Stimulated activated memory B cell treated with anti-CD40 and anti-IgM and Interleukin-4, amounts not matched to agents 10 μg/mL and 1 μg/mL and 100 μg/mL, for 72 hours (primary cell): ENCODE measurements at places on chromosomes 16 and 17.

DNA sequence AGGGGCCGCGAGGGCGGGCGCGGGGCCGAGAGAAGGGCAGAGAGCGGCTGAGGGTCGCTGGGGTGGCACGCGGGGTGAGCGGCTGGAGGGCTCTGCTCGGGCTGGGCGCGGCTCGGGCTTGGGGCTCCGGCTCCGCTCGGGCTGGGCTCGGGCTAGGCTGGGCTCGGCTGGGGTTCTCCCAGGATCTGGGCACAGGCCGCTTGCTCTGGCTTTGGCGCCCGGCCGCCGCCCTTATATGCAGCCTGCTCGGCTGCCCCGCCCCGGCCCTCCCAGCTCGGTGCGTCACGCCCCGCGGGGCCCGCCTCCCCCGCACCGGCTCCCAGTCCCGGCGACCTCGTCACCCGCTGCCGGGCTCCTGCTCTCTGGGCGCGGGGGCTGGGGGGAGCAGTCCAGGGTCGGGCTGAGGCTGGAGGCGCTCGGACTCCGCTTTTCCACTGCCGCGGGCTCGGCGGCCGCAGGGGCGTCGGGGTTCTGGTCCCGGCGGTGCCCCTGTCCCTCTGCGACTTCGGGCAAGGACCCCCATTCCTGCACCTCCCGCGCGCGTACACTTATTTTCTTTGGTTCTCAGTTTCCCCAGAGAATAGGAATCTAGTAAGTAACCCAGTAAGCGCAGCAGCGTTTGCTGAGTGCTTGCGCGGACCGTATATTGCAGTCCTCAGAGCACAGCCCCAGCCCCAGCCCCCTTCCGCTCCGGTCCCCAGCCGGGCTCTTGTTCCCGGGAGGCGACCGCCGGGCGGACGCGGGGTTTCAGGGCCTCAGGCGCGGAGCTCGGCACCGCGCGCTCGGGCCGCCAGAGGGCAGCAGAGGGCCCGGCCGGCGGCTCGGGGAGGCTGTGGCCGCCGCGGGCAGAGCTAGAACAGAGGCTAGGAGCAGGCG, at the start of gene RASD1:
Gene RASD1 (minus strand): TSS at position 207 of the 876 bp plus-strand sequence. CDS start 214 bp downstream, outside the sequence.
- ATAC-seq = peak; percentile 89

- no peak for ATAC-seq
These were observed 189.2 kb upstream of the AXIN2 start for GRCh38 chr17:65750631-65751115.

- ATAC-seq = no peak
These were observed 2.1 kb downstream of the MPO start for GRCh38 chr17:58278661-58279015.

GRCh38 chr16:77592021-77592420, 130.3 kb upstream of the NUDT7 start:
- no peak for ATAC-seq

DNA sequence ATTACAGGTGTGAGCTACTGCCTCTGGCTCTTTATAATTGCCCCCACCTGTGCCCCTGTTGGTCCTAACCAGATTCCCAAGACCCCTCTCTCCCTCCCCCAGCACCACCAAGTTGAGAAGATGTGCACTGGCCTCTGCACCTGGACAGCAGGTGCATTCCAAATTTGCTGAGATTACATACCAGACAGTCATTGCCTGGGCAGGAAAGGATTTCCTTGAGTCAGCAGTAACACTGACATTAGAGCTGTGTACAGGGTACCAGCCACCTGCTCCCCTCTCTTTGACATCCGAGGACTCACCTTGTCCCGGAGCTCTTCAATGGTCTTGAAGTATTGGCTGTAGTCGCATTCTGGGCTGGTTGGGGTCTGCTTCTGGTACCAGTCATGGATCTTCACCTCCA, 659 bp downstream of the KRT15 start:
- no peak for ATAC-seq

DNA sequence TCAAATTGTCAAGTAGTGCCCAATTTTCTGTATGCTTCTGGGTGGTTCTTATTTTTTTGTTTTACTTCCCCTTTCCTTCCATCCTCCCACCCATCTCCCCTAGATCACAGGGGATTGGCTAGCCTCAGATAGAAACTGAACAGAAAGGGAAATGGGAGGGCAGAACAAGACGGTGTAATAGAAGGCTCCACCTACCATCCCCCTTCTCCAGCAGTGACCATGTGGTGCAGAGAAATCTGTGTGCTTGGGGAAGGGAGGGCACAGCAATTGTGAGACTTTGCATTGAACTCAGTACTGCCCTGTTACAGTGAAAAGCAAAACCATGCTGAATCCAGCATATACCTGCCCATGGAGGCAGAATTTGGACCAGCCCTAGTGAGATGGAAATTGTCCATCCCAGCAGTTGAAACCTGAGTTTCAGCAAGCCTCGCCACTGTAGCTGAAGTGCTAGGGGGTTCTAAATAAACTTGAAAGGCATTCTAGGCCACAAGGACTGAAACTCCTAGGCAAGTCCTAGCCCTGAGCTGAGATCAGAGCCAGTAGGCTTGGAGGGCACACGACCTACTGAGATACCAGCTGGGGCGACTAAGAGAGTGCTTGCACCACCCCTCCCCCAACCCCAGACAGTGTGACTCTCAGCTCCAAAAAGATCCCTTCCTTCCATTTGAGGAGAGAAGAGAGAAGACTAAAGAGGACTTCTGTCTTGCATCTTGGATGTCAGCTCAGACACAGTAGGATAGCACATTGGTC, 5.2 kb downstream of the SLFN11 start:
- ATAC-seq = peak; percentile 100

GRCh38 chr16:10339777-10340732, 45.8 kb upstream of the ATF7IP2 start:
- peak; percentile 20 for ATAC-seq

DNA sequence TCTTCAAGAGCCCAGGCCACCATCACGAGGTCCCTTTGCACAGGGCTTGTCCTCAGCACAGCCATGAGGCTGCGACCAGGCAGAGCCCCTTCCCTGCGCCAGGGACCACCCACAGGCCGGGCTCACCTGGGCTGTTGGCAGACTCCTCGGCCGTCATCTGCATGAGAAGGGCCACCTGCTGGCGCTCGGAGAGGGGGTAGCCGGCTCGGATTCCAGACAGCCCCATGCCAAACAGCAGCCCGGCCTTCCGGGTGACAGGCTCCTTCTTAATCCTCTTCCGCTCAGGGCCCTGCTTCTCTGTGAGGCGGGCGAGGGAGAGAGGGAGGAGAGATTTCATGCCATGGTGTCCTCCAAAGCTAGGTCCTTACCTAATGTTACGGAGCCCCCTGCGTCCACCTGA, 73.4 kb downstream of the ZNF778 start:
- no peak for ATAC-seq

GRCh38 chr16:78106686-78107085, 7.2 kb downstream of the WWOX start:
- no peak for ATAC-seq

GRCh38 chr17:65393514-65393913, 167.9 kb downstream of the AXIN2 start:
- no peak for ATAC-seq

DNA sequence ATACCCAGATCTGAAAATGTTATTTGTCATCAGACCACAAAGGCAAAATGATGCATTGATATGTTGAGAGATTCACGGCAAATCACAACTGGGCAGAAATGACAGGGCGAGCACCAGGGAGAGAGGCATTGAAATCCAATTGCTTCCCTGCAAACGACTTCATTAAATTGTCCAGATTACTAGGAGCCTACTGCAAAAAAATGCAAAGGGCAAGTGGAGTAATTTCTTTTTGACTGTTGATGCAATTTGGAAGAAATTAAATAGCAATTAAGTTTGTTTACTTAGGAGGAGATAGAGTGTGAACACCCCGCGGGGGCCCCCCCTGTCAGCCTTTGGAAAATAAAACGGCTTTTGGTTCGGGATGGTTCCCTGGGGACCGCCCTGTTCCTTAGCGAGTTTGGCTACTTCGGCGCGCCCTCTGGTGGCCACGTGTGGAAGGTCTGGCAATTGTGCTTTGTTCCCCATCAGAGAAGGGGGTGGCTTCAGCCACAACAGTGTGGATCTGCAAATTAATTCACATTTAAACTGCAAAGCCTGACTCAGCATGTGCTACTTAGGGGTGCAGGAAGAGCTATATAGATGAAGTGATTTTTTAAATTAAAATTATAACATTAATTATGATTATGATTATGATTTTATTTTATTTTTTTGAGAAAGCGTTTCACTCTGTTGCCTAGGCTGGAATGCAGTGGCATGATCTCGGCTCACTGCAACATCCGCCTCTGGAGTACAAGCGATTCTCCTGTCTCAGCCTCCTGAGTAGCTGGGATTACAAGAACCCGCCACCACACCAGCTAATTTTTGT, 14.5 kb upstream of the TMC7 start:
- peak; percentile 73 for ATAC-seq

DNA sequence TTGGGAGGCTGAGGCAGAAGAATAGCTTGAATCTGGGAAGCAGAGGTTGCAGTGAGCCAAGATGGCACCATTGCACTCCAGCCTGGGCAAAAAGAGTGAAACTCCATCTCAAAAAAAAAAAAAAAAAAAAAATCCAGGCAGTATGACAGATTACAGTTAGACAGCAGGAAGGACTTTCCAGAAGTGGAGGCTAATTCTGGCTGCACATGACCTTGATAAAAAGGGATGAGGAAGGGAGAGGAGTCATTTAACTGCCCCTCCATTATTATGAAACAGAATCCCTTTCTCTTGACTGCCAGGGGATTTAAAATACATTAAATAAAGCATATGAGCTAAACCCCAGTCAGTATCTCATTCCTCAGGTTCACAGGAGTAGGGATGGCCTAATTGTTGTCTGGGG, 1.8 kb upstream of the ARHGAP23 start:
- ATAC-seq = no peak

DNA sequence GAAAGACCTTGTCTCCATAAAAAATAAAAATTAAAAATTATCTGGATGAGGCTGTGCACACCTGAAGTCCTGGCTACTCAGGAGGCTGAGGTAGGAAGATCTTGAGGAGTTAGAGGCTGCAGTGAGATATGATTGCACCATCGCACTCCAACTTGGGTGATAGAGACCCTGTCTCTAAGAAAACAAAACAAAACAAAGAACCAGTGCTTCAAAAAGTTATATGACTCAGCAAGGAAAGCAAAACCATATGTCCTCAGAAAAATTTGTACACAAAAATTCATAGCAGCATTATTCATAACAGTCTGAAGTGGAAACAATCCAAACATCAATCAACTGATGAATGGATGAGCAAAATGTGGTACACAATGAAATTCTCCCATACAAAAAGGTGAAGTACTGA, 48.9 kb downstream of the SLFN5 start:
- ATAC-seq = no peak

DNA sequence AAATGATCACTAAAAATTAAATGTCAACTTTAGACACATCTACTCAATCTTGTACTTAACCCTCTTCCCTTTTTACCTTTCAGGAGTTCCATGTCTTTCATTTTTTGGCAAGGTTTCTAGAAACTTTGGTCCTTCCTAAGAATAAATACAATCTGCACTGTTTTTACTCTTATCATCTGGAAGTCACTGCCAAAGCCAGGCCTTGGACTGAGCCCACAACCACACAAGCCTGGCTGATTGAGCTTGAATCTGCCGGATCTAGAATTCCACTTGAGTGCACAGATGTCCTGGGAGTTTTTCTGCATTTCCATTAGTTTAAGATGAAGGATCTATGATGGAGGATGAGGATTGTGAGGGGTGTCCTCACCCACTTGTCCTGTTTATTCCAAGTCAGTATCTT, 126.1 kb downstream of the VPS53 start:
- ATAC-seq = no peak

GRCh38 chr17:83079766-83080578, 563 bp downstream of the METRNL start:
- ATAC-seq = peak; percentile 35

- ATAC-seq = no peak
These were observed 24.7 kb upstream of the TOB1 start for GRCh38 chr17:50890675-50891516.

GRCh38 chr17:33837281-33837680, 417.8 kb upstream of the CCL2 start:
- no peak for ATAC-seq

DNA sequence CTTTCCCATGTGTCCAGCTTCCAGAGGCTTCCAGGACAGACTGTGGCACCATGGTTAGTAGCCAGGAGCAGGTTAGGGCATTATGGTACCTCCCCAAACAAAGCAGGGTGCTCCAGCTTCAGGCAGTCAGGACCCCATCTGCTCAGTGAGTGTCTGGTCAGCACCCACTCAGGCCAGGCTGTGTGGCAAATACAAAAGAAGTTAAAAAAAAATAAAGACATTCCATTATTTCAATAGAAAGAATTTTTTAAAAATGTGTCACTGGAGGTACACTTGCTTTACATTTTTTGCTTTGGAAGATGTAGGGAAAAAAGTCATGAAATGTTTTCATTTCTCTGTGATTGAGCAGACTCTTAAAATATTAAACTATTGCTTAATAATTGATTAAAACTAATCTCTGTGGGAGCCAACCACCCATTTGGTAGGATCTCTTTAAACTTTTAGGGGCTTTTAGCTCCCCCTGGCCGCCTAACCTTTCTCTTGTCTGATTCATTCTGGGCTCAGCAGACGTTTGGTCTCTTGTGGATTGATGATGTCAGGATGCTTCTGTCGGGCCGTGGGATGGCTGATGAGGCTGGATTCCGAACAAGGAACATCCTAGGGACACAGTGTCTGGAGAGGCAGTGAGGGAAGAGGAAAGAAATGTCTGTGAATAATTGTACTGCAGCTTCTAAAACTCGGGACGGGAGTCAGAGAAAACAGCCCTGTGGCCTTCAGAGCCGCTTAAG, 28.4 kb upstream of the NPTX1 start:
- no peak for ATAC-seq

DNA sequence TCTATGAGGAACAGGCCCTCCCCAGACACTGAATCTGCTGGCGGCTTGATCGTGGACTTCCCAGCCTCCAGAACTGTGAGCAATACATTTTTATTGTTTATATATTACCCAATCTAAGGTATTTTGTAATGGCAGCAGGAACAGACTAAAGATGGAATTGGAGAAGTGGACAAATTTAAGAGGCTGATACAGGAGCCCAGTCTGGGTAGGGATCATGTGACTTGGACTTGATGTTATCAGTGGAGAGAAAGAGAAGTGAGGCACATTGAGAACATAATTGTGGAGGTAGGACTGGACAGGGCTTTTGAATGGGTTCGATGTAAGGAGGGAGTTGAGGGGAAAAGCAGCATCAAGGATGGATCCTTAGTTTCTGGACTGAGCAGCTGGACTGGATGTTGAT, 93.8 kb downstream of the USP31 start:
- ATAC-seq = no peak

- ATAC-seq = no peak
These were observed 8.2 kb upstream of the KCNH6 start for GRCh38 chr17:63514974-63515373.

DNA sequence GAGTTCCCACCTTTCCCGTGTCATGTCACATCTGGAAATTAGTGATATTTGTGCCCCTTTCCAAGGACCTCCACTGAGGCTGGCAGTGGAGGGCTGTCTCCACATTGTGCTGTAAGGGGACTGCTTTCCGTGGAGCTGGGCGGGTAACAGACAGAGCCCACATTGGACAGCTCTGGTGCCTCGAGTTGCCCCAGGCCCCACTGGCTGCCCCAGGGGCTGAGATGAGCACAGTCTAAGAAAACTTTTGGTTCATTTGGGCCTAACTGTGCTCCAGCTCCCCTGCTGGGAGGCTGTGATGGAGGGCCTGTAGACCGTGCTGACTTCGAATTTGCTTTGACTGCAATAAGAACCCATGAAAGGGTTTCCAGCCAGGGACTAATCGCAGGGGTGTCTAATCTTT, 38.0 kb downstream of the ARSG start:
- ATAC-seq = no peak
